Thoracic aorta (tissue), 2 donors: ENCODE measurements at places on chromosomes 5 and 9. TPM values are rescaled to one million over a fixed set of nuclear protein-coding genes. Genes with fewer than 3 reads are reported as not detected.
A peak's percentile ranks its signal among the peaks of the same experiment; 100 is the strongest.

GRCh38 chr9:134318941-134319305 lies 7.3 kb upstream of the RXRA start:
- H3K4me1 ChIP-seq = peaks cover 9% of the 10 kb centered on the region
- no peaks in the 10 kb centered on the region for H3K36me3 ChIP-seq
- H3K27ac ChIP-seq = no peak overlapping the region
- no peak overlapping the region for H3K4me3 ChIP-seq
- DNase-seq = no peak

GRCh38 chr5:77662635-77663034 lies 24.1 kb upstream of the OTP start:
- H3K4me3 ChIP-seq = no peak overlapping the region
- H3K4me1 ChIP-seq = no peaks in the 10 kb centered on the region
- H3K27me3 ChIP-seq = no peaks in the 10 kb centered on the region
- no peaks in the 10 kb centered on the region for H3K36me3 ChIP-seq

DNA sequence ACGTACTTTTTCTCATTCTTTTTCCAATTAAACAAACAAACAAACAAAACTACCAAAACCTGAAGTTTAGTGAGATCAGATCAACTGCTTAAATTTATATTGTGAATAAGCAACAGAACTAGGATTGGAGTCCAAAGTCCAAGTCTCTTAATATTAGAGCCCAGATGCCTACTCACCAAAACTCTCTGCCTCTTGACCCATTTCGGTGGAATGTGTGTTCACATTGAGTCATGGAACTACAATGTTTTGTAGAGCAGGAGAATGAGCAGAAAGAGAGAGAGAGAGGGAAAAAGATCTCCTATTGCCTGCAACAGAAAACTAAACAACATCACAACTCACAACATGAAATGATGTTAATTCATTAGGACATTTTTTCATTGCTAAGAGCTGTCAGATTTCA lies 751.1 kb downstream of the TLR4 start:
- no peaks in the 10 kb centered on the region for H3K27me3 ChIP-seq
- no peak overlapping the region for H3K27ac ChIP-seq
- no peaks in the 10 kb centered on the region for H3K4me1 ChIP-seq
- H3K4me3 ChIP-seq = no peak overlapping the region

The EPB41L4A gene
- 12.2 TPM for total RNA-seq

The FAM221B gene
- not detected for total RNA-seq

GRCh38 chr5:173245319-173246134 lies 10.5 kb upstream of the NKX2-5 start:
- H3K36me3 ChIP-seq = no peaks in the 10 kb centered on the region
- no peak overlapping the region for H3K27ac ChIP-seq
- peaks cover 22% of the 10 kb centered on the region for H3K27me3 ChIP-seq

DNA sequence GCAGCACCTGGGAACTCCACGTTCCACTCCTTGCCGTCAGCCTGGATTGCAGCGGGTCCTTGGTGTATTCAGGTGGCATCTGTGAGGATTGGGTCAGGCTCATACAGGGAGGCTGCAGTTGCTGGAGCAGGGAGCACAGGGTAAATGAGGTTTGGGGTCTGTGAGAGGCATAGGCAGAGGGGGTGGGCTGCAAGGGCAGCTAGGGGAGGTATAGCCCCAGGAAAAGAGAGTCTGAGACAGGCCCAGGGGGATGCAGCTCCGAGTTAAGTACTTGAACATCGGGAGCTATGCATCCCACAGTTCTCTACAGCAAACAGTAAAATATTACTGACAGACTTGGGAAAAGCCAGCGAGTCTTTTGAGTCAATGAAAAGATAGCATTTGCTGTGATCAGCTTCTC lies 101.6 kb downstream of the TRIO start:
- no peaks in the 10 kb centered on the region for H3K27me3 ChIP-seq
- DNase-seq = no peak
- H3K36me3 ChIP-seq = no peaks in the 10 kb centered on the region
- no peak overlapping the region for H3K4me3 ChIP-seq
- peaks cover 76% of the 10 kb centered on the region for H3K4me1 ChIP-seq

The IRF1 gene
- 31.3 TPM for total RNA-seq

GRCh38 chr5:80962630-80963520 lies 2.7 kb downstream of the RASGRF2 start:
- peak overlapping the region; percentile 32 for H3K4me3 ChIP-seq
- no peak for DNase-seq
- H3K27me3 ChIP-seq = no peaks in the 10 kb centered on the region

- no peaks in the 10 kb centered on the region for H3K4me1 ChIP-seq
- DNase-seq = no peak
- H3K27me3 ChIP-seq = no peaks in the 10 kb centered on the region
- H3K4me3 ChIP-seq = no peak overlapping the region
These were observed 281.9 kb upstream of the TLE4 start for GRCh38 chr9:79289856-79290255.
